ENCODE measurements at places on chromosomes 5 and 9.

- peak; percentile 84 for DNase-seq
Observed at GRCh38 chr5:181246276-181247049, 2.8 kb upstream of the RACK1 start.

- DNase-seq, result no peak
Observed at GRCh38 chr5:154390096-154390495, 55.7 kb upstream of the SAP30L start.

DNA sequence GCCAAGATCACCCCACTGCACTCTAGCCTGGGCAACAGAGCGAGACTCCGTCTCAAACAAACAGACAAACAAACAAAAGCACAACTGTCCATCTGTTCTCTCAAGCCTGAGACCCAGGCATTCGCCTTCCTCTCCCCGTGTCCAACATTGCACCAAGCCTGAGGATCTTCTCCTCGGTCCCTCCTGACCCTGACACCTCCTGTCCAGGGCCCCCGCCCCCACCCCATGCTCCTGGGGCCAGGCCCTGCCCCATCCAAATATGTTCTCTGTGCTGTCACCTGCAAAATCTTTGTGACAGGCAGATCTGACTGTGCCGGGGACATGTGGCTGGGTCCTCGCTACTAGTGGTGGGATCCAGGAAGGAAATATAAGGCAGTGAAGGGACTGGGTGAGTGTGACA lies 33.4 kb upstream of the UNC5A start:
- no peak for DNase-seq

DNA sequence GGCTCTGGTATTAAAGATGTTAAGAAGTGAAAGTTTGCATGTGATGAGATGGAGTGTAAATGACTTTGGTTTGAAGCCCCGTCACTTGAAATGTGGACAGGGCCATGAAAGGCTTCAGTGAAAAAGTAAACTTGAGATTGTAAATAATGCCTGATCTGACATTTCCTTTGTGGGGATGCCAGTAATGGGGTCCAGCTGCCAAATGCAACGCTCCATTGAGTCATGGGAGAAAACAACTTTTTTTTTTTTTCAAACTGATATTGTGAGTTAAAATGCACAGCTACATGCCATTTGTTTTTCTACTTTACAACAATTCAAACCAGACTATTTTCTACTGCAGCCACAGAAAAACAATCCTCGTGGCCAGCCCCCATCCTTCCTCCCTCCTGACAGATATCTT lies 327.0 kb upstream of the TNC start:
- DNase-seq, result no peak

GRCh38 chr5:132591145-132591544 lies 34.4 kb downstream of the RAD50 start:
- no peak for DNase-seq

Measured in posterior cingulate gyrus (tissue), 11 donors.